Stimulated activated CD4-positive, alpha-beta T cell treated with anti-CD3 and anti-CD28 coated beads, Interleukin-15, amount 100 ng/mL, for 1 hour (primary cell): ENCODE measurements at places on chromosomes 11 and 22.

- no peak for DNase-seq
These were observed 335.0 kb downstream of the CADM1 start for GRCh38 chr11:115169251-115169650.

DNA sequence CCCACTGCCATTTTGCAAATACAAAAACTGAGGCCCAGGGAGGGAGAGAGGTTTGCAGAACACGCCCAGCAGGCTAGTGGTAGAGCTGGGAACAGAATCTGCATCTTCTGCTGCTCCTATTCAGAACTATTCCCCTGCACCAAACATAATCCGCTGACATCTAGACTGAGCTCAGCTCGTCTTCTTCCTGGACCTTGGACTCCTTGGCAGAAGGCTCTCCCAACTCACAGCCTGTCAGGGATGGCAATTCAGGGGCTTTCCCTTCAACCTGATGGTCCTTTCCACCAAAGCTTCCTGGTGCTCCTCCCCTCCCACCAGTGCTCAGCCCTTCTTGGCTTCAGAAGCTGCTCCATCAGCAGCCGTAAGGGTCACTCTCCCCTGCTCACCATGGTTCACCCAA lies 9.5 kb upstream of the NPAS4 start:
- no peak for DNase-seq

DNA sequence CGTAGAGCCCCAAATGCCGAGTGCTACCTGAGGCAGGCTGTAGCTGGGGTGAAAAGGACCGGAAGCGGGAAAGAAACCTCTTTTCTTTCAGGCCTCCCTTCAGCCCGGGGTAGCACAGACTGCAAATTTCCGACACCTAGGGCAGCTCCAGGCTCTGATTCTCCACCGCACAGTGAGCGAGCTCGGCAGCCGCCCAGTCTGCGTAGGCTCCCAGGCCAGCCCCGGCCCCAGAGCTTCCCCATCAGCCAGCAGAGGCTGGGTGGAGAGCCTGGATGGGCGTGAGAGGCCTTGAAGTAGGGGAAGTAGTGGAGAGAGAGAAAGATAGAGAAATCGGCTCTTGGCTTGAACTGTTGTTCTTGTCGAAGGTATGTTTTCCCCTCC lies 9.3 kb upstream of the PAX6 start:
- no peak for DNase-seq

GRCh38 chr11:119894916-119895315 lies 165.9 kb upstream of the NECTIN1 start:
- no peak for DNase-seq

DNA sequence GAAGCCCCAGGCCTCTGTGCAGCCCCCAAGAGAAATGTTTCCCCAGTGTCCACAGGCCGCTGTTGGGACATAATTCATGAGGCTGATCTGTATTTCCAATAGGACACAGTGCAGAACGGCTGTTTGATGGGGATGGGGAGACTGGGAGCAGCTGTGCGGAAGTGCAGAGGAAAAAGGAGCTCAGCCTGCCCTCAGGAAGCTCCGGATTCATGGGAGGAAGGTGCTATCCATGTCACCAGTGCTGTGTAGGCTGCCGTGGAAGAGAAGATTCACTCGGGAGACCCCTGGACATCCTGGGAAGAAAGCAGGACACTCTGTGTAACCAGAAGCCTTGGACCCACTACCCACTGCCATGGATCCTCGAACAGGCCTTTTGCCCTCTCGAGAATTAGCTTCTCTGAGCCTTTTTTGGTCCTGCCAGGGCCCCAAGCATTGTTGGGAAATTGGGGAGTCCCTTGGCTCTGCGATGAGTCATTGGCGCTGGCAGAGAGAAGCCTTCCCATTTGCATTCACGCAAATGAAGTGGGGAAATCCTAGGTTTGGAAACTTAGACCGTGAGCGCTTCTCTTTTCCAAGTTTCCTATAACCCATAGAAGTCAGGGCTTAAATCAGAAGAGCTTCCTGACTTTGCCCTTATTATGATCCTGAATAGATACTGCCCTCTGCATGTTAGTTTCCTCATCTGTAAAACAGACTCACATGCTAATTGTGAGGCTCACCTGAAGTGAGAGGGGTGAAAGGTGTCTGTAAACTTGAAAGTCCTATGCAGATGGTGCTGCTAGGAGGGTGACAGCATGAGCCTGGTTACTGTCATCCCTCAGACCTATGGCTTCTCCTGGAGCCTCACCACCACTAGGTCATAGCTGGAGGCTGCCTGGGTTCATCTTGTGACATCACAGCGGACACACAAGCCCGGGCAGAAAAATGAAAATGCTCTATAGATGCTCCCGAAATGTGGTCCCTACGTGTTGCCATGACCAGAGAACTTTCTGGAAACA lies 229.2 kb upstream of the B3GAT1 start:
- no peak for DNase-seq

DNA sequence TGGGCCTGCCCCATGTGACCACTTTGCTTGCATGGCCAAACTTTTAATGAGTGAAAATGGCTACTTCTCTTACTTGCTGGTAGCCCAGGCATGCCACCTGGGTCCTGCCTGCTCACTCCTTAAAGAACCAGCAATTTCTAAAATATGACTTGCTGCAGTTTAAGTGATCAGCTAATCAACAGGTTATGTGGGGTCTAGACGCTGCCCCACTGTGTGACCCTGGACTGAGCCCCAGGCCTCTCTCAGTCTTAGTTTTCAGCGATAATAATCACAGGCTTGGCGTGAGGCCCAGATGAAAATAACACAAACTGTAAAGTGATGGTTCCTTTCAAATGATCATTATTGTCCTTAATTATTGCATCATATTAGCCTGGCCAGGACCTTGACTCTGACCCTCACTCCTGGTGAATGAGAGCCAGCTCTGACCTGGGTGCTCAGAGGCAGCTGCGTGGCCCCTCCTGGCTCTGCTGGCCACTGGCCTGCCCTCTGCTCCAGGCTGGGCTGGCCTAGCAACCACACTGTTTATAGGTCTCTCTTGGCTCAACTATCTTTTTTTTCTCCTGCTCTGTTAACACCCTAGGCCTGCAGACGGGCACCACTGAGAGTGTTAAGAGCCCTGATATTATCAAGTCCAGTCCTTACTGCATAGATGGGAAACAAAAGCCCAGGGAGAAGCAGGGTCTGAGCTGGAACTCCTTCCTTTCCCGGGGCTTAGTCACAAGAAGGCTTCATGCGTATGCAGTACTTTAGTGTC lies 89.7 kb downstream of the RRM1 start:
- DNase-seq: no peak

- DNase-seq: no peak
These were observed 204.5 kb upstream of the NAV2 start for GRCh38 chr11:19508165-19508564.

DNA sequence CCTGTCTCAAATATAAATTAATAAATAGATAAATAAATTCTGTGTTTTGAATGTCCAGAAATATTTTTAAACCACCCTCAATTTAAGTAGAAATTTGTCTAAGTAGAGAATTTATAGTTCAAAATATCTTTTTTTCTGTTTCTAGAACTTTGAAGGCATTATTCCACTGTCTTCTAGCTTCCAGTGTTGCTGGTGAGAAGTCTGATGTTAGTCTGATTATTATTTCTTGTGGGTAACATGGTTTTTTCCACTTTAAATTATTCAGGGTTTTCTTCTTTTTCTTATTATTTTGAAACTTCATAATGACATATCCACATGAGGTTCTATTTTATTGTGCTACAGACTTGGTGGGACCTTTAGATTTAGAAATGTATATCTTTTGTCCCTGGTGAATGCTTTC lies 46.4 kb upstream of the HEPHL1 start:
- DNase-seq: no peak

DNA sequence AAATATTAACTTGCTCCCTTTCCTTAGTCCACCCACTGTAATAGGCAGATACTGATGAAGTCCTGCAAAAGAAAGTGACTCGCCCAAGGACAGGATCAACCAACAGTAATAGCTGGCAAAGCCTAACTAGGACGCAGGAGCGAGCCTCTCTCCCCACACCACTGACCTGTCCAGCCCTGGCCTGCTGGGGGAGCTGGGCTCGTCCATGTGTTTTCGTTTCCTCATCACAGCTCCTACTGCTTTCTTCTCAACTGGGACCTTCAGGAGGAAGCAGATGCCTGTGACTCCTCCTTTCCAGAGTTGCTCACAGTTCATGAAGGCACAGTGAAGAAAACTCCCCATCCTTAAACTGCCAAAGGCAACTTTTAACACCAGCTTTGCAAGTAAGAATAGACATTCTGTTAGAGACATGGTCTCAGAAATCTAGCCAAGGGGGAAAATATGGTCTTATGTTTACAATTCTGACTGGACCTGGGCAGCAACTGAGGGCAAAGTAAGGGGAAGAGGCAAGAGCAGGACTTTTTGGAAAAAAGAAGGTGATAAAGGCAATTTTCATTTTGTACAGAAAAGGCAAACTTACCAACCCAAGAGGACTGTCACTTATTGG lies 11.6 kb upstream of the GPHA2 start:
- DNase-seq: no peak

GRCh38 chr11:78069465-78069864 lies 5.8 kb downstream of the THRSP start:
- no peak for DNase-seq

- DNase-seq: no peak
These were observed 236.3 kb downstream of the SOX6 start for GRCh38 chr11:16120008-16120407.

GRCh38 chr11:83655976-83656375 lies 369.8 kb upstream of the CCDC90B start:
- DNase-seq: no peak

DNA sequence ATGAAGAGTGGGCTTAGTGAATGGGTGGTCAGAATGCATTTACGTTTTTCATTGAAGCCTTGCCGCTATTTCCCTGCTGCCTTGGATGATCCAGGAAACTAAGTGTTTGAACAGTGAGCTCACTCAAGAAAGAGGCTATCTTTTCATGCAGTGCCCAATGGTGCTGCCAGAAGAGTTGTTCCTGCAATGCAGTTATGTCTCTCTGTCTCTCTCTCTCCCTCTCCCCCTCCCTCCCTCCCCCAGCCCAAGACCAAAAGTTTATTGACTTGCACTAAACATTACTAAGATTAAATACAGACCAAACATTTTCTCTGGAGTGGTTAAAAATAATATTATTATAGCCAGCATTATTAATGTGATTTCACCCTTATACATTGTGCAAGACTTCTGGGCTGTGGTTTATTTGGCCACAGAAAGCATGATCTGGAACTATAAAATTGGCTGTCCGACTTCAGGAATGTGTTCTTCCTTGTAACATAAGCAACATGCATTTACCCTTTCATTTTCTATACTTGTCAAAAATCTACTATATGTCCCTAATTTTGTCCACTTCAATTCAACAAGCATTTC lies 6.6 kb upstream of the FUT4 start:
- no peak for DNase-seq

DNA sequence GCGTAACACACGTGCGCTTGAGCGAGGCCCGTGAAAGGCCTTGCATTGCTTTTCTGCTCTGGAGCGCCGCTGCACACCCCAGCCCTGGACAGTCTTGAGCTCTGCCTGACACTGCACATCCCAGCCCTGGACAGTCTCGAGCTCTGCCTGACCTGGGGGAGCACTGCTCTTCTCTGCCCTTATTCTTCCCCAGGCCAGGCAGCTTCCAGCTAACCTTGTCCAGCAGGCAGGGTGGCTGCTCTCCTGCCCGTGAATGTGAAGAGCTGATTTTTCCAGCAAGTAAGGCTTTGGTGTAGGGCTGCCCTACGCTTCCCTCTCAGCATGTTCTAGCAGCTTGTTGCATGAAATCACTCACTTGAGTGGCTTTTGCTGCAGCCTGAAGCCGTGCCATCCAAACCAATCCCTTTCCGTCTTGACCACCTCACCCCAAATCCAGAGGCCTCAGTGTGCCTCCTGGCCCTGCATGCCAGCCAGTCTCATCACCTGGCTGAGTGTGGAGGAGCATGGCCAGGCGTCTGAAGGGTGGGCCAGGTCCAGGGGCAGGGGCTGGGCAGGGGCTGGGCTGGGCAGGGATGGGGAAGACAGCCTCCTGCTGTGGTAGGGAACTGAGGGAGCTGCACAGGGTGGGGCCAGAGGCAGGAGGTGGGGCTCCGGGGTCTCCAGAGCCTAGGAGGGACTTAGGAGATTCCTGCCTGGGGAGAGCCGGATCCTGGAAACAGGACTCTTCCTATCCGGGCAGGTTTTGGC lies 89.5 kb upstream of the B3GAT1 start:
- no peak for DNase-seq

- DNase-seq: no peak
These were observed 52.2 kb upstream of the CEP126 start for GRCh38 chr11:101862391-101863233.

- DNase-seq: no peak
These were observed 4.4 kb downstream of the CAVIN3 start for GRCh38 chr11:6315811-6316425.

DNA sequence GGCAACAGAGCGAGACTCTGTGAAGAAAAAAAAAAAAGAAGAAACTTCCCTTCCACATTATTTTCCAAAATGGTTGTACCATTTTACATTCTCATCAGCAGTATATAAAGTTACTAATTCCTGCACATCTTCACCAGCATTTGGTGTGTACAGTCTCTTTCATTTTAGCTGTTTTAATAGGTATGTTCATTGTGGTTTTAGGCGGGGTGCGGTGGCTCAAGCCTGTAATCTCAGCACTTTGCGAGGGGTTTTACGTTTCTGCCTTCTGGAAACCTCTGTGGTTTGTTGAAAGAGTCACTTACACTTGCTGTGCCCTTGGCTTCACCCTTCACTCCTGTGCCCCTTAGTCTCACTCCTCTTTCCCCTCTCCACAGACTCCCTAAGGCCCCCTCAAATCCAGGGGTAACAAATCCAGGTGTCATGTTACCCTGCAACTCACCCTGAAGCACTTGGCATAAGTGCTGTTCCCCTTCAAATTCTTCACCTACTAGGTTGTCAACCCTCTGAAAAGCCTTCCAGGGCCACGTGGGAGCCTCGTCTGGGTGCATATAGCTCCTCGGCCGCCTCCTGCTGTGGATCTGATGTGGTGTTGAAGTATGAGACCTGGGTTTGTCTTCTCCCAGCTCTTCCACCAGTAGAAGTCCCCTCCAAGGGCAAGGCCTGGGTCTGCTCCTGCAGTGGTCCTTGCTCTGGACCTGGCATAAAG lies 20.8 kb downstream of the TOB2 start:
- DNase-seq: no peak

- DNase-seq: no peak
These were observed 35.6 kb upstream of the ACER3 start for GRCh38 chr11:76824980-76825725.

DNA sequence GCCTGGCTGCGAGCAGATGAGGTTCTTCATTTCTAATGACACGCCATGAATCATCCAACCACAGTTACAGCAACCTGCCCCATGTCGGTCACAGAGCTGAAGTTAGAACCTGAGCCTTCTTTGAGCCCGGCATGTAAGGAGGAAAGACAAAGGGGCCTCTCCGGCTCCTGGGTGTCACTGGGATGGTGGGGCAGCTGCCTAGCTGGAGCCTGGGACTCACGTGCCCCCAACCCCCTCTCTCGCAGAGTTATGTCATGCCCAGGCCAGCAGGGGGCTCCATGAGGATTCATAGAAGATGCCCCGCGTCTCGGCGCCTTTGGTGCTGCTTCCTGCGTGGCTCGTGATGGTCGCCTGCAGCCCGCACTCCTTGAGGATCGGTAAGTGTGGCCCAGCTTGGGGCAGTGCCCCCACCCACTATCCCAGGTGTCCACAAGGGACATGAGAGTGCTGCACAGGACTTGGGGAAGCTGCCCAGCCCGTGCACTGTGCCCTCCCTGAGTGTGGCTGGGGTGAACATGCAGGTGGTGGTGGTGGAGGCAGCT lies 148.5 kb downstream of the GRIK4 start:
- DNase-seq: no peak

GRCh38 chr11:86547727-86548126 lies 124.7 kb downstream of the ME3 start:
- no peak for DNase-seq
